ENCODE measurements at places on chromosomes 16 and 17.
A peak's percentile ranks its signal among the peaks of the same experiment; 100 is the strongest.

DNA sequence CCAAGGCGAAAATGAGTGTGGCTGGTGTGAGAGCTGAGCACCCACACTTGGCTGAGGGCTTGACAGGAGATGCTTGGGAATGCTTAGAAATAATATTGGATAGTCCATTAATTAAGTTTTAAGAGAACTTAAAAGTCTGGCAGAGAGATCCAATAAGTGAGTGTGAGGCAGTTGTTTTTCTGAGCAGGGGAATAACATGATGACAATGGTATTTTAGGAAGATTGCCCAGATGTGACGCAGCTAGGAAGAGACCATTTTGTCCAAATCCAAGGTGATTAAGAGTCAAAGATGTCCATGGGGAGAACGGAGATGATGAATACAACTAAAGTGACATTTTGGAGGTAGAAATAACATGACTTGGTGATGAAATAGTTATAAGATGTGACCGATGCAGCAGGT is 102.8 kb upstream of the AXIN2 start:
- no peak for DNase-seq

- DNase-seq: no peak
These were observed 41.1 kb downstream of the ZNF750 start for GRCh38 chr17:82798752-82799151.

- DNase-seq: peak; percentile 33
These were observed 63.9 kb upstream of the CNEP1R1 start for GRCh38 chr16:49961089-49961488.

- no peak for DNase-seq
These were observed 74.5 kb downstream of the ZNF423 start for GRCh38 chr16:49781401-49781800.

DNA sequence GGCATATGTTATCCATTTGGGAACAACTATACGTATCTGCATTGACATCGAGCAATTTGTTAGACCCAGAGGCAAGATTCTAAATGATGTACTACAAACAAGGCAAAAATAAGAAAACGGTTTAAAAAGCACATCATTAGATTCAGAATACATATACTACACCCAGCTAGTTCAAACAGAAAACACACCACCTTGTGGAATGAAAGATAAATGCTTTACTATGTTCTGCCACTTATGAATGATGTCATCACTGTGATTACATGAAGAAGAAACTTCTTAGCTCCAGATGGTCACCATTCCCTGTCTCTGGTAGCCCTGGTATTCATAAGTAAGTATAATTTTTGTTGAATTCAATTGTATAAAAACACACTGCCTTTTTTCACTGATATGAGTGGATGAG is 7.8 kb downstream of the NACA2 start:
- no peak for DNase-seq

DNA sequence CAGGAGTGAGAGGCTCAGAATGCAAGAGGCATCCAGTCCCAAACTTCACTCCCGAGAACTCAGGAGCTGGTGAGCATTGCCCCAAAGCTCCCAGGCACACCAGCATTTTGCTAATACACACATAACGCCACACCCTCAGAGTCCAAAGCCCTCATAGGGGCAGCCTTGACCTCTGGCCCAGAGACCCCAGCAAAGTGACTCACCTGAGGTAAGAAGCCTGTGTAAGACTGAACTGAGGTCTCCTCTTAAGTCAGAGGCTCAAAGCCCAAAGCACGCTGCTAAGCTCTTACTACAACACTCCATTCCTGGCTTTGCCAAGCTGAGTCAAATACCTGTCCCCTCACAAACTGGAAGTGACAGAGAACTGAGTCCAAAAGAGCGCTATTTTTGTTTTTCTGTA is 16.4 kb downstream of the ST3GAL2 start:
- no peak for DNase-seq

GRCh38 chr16:23567602-23568001 is 10.1 kb downstream of the UBFD1 start:
- no peak for DNase-seq

DNA sequence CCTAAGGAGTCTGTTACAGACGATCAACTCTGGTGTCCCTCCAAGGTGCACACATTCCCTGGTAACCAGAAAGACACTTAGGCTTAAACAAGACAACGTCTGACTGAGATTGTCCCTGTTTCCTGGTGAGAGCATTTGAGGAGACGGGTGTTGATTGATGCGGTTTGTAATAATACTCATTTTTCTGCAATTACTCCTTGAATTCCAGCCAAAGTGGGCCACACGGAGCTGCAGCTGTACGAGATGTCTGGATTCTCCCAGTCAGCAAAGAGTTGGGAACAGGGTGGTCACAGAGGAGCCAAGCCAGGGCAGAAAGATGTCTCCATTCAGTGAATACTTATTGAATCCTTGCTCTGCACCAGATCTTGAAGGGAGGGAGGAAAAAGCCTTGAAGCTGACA is 30.9 kb upstream of the CES5A start:
- DNase-seq: no peak

GRCh38 chr16:71442051-71442440 is at the start of gene TLE7:
Gene TLE7, minus strand, starts transcription at chr16:71442054. Its CDS starts 8,730 bp downstream, at chr16:71433324.
- DNase-seq: no peak

DNA sequence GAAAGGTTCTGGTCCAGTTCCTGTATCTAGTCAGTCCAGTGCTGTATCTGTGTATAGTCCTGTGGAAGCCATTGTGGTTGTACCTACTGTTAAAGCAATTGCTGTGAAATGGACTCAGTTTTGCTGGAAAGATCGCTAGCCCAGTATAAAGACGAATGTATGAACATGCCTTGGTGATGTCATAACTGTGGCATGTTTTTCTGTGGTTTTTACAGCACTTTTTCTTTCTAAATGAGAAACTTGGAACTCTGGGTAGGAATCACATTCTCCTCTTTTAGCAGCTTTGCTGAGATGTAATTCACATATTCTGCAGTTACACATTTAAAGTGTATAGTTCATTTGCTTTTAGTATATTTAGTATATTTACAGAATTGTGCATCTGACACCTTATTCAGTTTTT is 58.1 kb downstream of the MAP2K4 start:
- no peak for DNase-seq

GRCh38 chr17:67186782-67187181 is 58.2 kb downstream of the HELZ start:
- no peak for DNase-seq

- no peak for DNase-seq
These were observed 83.7 kb downstream of the RTN4RL1 start for GRCh38 chr17:1941272-1942065.

- no peak for DNase-seq
These were observed 55.2 kb downstream of the ARSG start for GRCh38 chr17:68346448-68346847.
